Suppressor macrophage (primary cell): ENCODE measurements at places on chromosomes 13 and 19.

- no peak for DNase-seq
Observed at GRCh38 chr19:4225885-4226284, 3.4 kb upstream of the EBI3 start.

DNA sequence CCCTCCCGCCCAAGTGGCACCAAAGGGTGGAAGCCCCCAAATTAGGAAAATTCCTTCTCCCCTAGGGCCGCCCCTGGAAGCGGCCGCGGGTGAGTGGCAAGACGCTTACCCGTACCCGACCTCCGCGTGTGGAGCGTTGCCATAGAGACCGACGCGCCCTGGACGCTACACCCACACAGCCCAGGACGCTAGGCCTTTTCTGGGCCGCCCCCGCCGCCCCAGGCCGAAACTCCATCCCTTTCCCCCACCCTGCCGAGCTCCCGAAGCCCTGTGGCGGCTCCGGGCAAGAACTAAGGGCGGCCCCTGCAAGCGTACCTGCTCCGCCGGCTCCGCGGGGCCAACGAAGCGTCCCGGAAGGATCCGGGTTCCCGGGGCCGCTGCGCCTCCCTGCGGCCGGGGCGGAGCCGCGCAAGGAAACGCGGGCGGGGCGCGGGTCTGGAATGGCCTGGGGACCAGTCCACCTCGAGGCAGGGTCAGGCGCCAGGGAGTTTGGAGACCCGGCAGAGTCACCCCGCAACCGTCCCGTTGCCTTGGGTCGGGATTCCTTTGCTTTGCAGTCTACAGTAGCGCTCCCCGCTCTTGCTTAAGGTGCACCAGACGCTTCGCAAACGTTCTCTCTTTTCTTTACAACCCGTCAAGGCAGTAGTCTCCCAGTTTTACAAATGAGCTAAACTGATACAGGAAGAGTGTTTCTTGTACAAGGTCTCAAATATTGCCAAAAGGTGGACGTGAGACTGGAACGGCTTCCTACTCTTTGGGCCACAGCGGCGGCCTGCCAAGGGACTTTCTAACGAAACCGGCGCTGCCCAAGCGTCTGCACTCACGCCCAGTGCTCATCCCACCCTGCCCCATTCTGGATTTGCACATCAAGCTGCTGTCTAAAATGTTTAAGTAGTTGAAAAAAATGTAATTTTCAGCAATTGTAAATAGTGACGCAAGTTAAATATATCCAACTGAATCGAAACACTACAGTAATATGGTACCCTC is at the start of gene NEK5:
NEK5 (minus strand) TSS at position 360 of the 987 bp plus-strand sequence. CDS start 1,591 bp downstream, outside the sequence.
- peak; percentile 80 for DNase-seq

GRCh38 chr13:98285852-98286594 is 109.0 kb upstream of the RNF113B start:
- DNase-seq: no peak

DNA sequence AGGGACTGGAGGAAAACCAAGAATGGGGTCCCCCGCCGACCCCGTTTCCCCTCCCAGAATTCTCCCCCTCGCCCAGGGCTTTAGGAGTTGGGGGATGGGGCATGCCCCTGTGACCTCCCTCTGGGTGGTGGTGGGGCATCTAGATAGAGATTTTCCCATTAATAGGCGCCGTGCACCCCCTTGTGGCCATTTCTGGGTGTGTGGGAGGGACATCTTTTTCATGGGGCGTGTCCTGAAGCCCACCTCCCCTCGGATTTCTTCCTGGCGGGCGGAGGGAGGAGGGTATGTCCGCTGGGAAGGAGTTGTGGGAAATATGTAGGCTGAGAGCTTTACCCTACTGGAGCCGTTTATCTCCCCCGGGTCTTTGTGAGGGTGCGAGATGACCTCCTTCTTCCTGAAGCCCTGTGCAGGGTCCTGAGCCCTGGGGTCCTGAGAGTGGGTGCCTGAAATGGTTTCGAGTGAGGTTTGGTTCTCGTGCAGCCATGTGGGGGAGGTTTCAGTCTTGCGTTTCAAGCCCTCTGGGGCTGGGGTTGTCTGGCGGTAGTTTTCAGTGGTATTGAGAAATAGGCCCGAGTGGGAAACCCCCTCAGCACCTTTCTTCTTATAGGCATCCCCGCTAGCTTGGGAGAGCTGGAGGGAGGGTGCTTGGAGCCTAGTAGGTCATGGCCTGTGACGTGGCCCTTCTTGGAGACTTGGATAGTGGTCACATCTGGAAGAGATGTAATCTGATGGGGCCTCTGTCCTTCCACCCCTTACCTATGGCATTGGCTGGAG is 1.0 kb downstream of the PRMT1 start:
- peak; percentile 86 for DNase-seq

GRCh38 chr13:89988206-89988605 is 1359.3 kb upstream of the MIR17HG start:
- DNase-seq: no peak

- no peak for DNase-seq
Observed at GRCh38 chr13:27966641-27967202, 2.4 kb downstream of the CDX2 start.

- DNase-seq: peak; percentile 49
Observed at GRCh38 chr13:25249001-25249543, 38.2 kb downstream of the MTMR6 start.

DNA sequence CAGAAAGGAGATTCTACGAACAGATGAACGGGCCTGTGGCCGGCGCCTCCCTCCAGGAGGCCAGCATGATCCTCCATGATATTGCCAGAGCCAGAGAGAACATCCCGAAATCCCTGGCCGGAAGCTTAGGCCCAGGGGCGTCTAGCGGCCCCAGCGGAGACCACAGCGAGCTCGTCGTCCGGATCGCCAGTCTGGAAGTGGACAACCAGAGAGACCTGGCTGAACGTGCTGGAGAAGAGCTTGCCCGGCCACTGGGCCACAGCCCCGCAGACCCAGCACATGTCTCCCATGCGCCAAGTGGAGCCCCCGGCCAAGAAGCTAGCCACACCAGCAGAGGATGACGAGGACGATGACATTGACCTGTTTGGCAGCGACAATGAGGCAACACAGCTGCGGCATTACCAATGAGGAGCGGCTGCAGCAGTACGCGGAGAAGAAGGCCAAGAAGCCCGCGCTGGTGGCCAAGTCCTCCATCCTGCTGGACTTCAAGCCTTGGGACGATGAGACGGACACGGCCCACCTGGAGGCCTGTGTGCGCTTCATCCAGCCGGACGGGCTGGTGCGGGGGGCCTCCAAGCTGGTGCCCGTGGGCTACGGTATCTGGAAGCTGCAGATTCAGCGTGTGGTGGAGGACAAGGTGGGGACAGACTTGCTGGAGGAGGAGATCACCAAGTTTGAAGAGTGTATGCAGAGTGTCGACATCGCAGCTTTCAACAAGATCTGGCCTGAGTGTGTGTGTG is 78.8 kb upstream of the FRY start:
- DNase-seq: no peak

- DNase-seq: no peak
Observed at GRCh38 chr19:51116736-51117286, 7.9 kb upstream of the SIGLEC9 start.

DNA sequence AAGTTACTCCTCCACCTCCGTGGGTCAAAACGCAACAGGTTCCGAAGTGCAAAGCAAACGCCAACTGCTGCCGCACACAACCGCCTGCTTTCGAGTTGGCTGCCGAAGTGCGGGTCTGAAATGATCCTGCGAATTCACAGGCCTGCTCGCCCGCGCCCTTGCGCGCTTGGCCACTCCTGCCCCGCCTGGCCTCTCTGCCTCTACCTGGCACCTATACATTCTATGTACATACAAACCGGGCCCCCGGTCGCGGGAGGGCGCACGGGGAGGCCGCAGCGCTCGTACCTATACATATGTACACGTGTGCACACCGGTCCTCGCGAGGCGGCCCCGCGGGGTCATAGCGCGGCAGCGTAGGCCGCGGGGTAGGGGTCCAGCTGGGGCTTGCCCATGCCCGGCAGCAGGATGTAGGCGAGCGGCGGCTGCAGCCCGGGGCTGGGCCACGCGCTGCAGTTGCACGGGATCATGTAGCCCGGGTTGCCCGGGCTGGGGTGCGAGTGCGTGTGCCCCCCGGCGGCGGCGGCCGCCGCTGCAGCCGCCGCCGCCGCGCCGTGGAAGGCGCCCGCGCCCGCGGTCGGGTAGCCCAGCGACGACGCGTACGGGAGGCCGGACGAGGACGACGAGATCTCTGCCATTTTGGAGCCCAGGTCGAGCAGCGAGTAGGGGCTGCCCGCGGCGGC is 1.3 kb downstream of the SOX21 start:
- no peak for DNase-seq

DNA sequence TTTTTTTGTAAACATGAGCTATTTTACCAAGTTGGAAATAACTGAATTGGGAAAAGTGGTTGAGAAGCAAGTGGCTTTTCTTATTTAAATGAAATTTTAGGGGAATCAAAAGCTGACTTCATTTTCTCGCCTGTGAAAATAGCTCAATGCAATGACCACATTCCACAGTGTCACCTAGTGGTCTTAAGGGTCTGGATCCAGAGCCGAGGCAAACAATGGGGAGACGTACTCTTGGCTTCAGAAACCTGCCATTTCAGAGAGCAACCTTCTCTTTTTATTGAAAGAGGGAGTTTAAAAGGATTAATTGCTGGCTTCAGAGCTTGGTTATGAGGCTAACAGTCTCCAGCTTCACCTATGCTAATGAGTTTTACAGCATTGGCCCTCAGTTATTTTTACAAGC is 39.7 kb upstream of the RXFP2 start:
- no peak for DNase-seq
